ENCODE measurements at places on chromosomes 7 and 10.

- peak; percentile 28 for DNase-seq
Measured at GRCh38 chr10:97210543-97210960, 24.8 kb upstream of the SLIT1 start.

- DNase-seq: no peak
Measured at GRCh38 chr7:33495207-33495606, 365.8 kb downstream of the BBS9 start.

DNA sequence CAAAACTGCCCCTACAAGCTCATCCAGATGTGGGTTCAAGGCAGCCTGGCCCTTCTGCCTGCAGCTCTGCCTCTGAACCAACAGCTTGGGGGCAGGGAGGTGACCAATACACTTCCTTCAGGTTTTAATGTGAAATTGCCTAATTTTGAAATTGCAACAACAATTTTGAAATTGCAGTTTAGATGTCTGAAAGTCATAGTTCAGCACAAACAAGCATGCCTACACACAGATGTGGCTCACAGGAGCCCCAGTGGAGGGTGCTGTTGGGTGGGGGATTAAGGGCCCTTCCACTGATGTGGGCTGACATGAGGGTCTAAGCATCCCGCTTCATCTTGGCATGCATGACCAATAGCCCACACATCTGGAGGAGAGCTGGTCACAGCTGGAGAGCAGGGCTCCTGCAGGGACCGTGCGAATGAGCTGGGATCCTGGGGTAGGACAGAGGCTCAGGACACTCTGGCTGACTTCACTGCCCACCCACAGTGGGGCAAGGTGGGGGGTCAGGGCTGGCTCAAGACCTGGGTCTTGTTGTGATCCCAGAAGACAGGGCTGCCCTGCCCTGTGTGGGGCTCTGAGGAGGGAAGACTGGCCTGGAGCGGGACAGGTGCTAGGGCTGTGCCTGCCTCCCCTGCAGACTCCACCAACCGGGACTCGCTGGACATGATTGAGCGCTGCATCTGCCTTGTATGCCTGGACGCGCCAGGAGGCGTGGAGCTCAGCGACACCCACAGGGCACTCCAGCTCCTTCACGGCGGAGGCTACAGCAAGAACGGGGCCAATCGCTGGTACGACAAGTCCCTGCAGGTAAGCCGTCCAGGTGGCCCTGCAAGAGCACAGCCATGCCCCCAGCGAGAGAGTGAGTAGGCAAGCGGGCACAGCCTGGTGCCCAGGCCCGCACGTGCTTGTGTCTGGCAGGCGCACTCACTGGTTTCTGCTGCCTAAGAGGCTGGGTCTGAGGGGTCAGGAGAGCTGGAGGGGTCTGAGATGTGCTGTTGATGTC, 32.3 kb downstream of the CHAT start:
- no peak for DNase-seq

DNA sequence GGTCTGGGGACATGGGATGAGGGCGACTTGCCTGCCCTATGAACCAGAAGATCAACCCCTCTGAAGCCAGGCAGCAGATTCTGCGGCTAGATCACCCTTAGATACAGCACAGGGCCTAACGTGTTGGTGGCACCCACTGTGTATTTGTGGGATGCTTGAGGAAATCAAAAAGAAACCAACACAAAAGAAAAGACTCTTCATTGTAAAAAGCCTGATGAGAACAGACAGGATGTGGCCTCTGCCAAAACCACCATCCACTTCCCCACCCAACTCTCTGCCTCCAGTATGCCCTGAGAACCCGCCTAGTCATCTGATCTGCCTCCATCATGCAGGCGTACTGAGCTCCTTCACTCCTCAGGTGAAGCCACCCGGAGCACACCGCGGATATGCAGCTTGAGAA, 97.2 kb upstream of the INSYN2A start:
- DNase-seq: peak; percentile 7

GRCh38 chr7:32579776-32580175, 84.5 kb downstream of the AVL9 start:
- no peak for DNase-seq

DNA sequence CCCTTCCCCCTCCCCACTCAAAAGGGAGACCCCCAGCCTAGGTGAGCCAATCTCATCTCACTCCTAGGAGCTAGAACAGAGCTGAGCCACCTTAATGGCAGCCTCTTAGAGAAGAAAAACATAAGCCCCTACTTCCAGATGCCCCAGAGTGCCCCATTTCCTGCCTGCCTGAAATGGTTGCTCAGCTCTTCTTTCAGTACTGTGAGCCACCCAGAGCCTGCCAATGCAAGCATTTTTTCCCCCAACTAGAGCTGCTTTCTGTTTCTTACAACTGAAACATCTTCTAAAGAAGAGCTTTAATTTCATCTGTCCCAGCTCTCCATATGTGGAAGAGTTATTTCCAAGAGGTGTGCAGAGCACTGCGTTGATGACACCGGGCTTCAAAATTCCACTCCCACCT, 136.7 kb downstream of the PLPP4 start:
- no peak for DNase-seq

GRCh38 chr7:31665546-31665945, 21.5 kb upstream of the PPP1R17 start:
- no peak for DNase-seq

- DNase-seq: no peak
Measured at GRCh38 chr10:48384699-48384982, 78.2 kb downstream of the MAPK8 start.

DNA sequence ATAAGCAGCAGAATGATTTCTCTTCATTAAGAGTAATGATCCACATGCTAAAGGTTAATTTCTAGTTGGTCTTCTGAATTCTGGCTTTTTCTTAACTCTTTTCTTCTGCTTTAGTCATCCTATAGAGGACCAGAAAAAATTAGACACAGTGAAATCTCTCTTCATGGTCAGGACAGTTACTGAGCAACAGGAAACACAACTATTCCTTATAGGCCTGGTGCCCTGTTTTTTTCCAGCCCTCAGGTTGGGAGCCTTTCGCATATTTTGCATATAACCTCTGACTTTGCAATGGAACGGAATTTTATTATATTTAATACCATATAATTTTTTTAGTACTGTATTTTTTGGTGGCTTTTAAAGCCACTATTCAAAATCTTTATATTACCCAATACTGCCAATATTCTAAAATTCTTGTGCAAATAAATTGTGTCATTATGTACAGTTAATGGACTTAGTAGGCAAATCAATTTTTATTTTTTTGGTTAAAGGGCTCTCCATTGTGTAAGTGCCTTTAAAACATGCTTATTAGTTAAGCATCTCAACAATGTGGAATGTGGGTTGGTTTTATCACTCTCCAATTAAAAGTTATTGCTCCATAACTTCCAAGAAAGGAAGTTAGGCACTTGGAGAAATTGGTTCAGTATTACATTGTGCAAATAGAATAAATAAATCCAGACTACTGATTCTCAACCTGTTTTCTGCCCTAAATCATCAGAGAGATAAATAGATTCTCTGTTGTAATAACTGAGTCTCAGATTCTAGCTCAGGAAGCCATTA, 22.5 kb downstream of the ARL4A start:
- DNase-seq: no peak

DNA sequence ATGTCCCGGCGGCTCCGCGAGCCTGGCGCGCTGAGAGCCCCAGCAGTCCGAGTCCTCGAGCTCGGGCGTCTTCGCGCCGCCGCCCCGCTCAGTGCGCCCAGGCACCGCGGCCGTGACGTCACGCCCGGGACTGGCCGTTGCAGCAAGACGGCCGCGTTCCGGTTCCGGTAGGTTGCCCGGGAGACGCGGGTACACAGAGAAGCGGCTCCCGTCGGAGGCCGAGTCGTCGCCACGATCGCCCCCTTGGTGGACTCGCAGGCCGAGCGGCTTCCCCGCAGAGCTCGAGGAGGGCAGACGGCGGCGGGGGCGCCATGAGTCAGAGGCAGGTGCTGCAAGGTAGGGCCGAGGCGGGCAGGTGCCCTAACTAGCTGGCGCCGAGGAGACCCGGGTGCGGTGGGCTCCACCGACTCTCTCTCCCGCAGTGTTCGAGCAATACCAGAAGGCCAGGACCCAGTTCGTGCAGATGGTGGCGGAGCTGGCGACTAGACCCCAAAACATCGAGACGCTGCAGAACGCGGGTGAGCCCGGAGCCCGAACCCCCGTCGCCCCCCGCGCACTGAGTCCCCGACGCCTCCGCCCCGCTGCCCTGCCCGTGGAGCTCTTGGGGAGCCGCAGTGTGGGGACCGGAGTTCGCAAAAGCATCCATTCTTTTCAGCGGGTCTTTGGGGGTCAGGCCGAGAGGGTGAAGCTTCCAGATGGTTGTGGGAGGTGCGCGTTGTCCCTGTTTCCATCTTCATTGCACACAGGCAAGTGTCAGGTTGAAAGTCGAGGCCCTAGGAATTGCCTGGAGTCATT, at the start of gene SPAG6:
Gene SPAG6 (plus strand): TSS at position 196 of the 795 bp plus-strand sequence. CDS start 116 bp downstream, at position 312.
- no peak for DNase-seq

- DNase-seq: no peak
Measured at GRCh38 chr7:38839851-38840250, 69.1 kb downstream of the VPS41 start.

DNA sequence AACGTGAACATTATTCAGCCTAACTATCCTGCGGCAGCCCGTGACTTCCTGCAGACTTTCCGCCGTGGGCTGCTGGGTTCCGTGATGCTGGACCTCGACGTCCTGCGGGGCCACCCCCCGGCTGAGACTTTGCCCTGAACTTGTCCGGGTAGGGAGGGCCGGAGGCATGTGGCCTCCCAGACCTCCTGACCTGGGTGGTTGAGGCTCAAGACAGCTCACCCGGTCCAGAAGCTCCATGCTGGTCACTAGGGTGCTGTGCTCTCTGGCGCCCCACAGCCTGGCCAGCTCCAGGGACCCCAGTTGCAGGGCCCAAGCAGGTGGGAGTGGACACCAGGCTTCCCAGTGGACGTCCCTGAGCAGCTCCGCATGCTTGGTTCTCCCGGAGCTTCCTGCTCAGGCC, 4.4 kb downstream of the SPRN start:
- no peak for DNase-seq

DNA sequence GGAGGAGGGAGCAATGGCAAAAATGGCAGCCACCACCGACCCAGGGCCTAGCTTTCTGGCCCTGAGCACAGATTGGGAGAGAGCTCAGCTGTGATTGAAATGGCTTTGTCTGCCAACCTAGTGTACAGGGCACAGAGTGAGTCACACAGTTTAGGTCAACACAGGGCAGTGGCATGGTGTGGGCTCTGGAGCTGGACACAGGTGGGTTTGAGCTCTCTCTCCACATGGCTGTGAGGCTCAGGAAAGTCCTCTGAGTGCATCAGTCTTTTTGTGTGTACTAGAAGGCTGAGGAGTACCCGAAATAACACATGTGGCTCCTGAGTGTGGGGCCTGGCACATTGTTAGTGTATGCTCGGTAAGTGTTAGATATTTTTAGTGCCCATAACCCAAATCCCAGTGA, 60.2 kb upstream of the LOXL4 start:
- no peak for DNase-seq
